ENCODE measurements at places on chromosomes 12 and 14.
A peak's percentile ranks its signal among the peaks of the same experiment; 100 is the strongest.

GRCh38 chr14:65993103-65993502, 493.1 kb upstream of the CCDC196 start:
- DNase-seq: peak; percentile 9

- DNase-seq: no peak
Measured at GRCh38 chr12:110115675-110116074, 8.5 kb upstream of the IFT81 start.

GRCh38 chr12:66774929-66775328, 96.1 kb upstream of the GRIP1 start:
- DNase-seq: no peak

DNA sequence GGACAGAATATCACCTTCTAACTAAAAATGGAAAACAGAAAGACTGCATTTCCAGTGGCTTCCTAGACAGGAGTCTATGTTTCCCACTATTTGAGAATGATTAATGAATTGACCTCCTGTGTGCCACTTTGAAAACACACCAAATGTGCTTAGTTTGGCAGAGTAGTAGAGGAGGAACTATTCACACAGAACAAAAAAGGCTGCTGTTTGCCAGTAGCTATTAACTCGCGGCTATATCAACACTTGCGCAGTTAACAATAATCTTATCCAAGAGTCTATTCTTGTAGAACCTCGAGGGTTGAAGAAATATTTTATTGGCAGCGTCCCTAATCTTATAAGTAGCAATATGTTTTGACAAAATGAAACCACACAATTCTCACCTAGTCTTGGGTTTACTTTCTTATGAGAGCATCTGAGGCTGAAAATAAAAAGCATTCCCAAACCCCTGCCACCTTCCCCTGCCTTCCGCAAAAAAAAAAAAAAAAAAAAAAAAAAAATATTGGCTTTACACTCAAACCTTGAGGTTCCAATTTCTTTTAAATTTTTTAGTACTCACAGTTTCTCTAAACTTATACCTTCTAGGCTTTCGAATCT, 127.3 kb upstream of the FLRT2 start:
- no peak for DNase-seq

- DNase-seq: no peak
Measured at GRCh38 chr12:96421014-96421413, 20.8 kb upstream of the CDK17 start.

DNA sequence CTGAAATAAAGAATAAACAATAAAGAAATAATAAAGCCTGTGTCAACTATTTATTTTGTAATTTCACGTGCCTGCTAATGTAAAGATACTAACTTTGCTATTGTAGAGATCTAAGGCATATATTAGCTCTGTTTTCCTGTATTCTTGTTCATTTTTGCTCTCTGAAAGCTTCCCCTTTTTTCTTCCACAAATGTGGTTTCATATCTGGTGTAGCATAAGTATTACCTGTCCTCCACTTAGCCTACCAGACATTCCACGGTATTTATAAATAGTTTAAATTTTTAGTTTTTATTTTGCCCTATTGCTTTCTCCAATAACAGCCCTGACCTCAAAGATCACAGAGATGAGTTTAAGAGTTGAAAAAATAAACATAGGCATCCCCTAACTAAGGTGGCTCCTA, 92.6 kb upstream of the ATP2B1 start:
- DNase-seq: no peak

DNA sequence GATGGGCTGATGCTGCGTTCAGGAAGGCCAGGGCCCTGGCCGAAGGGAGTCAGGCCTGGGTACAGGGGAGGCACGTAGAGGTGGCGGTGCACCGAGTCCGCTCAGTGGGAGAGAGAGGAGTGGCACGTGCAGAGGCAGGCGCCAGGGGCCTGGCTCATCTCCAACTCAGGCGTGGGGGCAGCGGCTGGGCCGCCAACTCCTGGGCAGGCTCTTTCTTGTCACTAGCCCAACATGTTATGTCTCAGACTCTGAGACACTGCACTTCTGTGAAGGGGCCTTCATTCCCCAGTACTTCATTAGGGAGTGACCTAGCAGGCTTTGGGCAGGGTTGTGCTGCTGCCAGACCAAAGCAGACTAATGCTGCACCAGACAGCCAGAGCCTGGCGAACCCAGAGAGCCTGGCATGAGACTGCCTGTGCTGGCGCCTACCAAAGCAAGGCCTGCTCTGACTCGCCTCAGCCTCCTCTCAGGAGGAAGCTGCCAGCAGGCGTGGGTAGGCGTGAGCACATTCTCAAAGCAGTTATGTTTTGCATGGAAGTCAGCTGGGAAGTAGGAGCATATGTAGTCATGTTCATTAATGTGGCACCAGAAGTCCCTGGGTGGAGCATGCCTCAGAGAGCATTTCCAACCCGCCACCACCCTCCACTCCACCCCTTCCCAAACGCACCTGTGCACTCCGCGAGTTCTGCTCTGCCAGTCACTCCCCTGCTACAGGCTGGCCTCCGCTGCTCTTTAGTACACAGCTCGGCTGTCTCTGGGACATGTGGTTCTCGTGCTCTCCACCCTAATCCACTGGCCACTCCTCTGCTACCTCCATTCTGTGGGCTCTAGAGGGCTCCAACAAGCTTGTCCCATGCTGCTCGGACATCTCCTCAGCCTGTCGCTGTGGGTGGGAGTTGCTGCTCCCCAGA, 9.7 kb downstream of the CKB start:
- no peak for DNase-seq

DNA sequence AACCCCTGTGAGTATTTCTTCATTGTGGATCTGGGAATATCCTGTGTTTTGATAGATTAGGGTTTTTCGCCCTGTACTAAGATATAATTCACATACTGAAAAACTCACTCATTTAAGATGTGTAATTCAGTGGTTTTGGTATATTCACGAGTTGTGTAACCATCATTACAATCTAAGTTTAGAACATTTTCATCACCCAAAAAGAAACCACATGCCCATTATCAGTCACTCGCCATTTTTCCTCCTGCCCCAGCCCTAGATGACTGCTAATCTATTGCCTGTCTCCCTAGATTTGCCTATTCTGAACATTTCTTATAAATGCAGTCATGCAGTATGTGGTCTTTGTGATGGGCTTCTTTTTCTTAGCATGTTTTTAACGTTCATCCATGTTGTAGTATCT, 67.9 kb upstream of the ATF1 start:
- no peak for DNase-seq

GRCh38 chr12:93587611-93588010, 15.1 kb downstream of the SOCS2 start:
- no peak for DNase-seq

GRCh38 chr14:89626233-89626806, 209.3 kb upstream of the FOXN3 start:
- no peak for DNase-seq

- peak; percentile 47 for DNase-seq
Measured at GRCh38 chr14:95480109-95480886, 36.2 kb downstream of the SYNE3 start.

- DNase-seq: no peak
Measured at GRCh38 chr12:94802796-94803195, 152.4 kb upstream of the TMCC3 start.

DNA sequence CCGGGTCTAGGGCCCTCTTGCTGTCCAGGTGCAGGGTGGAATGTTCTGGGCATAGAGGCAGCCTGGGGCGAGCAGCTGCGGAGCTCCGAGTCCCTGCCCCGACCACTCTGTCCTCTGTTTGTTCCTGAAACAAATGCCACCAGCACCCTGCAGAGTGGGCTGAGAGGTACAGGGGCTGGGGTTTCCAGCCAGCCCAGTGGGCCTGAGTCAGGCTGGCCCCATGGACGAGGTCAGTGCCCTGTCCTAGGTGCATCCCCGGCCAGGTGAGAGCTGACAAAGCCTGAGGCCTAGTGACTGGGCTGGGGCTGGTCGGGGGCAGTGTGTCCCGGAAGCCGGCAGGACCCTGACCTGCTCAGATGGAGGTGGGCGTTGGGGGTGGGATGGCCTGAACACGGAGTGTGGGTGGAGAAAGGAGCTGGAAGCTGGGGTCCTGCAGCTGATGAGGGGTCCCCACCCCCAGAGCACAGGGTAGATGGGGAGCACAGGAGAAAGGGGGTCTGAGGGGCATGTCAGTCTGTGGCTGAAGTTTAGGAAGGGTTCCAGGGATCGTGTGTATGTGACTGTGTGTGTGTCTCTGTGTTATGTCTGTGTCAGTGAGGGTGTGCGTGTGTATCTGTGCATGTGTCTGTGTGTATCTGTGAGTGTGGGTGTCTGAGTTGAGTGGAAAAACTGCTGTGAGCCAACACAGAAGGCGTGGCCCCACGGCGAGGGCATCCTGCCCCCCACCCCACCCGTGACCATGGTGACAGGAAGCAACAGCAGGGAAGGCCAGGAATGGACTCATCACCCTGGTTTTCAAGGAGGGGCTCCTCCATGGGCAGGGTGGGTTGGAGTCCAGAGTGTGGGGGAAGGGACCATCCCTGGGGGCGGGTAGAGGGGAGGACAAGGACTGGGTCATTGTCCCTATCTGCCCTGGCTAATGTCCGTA, 2.4 kb upstream of the CRIP1 start:
- peak; percentile 33 for DNase-seq

DNA sequence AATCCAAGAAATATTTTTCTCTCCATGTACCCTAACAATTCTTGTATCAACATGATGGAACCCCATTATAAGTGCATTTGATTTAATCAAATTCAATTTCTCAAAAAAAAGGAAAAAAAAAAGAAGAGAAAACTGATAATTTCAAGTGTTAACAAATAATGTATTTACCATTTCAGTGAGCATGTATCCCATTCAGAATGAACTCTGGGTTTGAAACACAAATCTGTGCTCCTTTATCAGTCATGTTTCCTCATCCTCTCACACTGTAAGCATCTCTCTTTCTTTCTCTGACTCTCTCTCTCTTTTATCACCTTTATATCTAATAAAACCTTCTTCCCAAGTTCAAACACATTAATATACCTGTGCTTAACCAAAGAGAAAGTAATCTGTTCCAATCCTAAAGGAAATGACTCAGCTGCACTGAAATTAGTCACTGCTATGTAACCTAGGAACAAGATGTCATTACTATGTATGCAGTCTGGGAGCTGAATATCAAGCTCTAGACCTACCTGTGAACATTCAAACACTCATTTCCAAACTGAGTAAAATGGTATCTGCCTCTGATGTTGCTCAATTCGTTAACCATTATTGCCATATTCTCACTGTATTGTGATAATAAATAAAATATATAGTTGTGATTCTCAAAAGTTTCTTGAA, 135.0 kb upstream of the LRIG3 start:
- DNase-seq: no peak

DNA sequence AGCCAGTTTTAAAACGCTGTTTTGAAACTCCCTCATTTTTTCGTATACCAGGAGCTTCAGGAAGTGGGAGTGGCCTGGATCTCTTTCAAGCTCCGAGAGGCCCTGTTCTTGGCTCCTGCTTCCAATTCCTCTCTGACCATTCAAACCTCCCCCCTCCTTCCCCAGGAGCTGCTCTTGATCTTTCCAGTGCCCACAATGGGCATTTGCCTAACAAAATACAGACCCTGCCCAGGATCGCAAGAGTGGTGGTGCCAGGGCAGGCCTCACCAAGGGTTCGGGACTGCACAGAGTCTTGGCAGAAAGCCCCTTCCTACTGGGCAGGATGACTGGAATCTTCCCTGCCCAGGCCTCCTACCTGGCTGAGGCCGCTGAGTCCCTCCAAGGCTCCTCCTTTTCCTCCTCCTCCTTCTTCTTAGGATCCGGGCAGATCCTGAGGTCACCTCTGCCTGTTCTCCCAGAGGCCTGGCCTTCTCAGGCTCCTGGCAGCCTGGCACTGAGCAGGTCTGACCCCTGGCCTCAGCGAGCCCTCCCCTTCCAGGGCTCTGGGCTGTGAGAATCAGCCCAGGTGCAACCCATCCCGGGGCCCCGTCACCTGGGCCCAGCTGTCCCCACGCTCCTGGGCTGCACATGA, 46.9 kb upstream of the NOS1 start:
- DNase-seq: no peak

DNA sequence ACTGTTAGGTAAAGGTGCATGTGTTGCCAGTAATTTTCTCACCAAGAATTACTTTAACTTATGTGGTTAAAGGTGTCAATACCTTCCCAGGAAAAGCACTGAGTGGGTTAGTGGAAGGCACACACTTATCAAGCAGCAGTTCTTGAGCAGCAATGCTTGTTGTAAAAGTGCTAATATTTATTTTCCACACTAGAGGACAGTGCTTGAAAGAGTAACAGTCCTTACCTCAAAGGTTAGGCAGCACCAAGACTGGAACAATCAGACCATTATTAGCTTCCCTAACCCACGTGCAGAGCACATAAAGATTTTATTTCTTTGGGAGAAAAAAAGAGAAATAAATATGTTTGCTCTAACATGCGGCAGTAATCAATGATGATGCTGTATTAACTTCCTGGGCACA, 48.8 kb upstream of the KRR1 start:
- no peak for DNase-seq

- no peak for DNase-seq
Measured at GRCh38 chr12:94126067-94126466, 22.3 kb upstream of the PLXNC1 start.

DNA sequence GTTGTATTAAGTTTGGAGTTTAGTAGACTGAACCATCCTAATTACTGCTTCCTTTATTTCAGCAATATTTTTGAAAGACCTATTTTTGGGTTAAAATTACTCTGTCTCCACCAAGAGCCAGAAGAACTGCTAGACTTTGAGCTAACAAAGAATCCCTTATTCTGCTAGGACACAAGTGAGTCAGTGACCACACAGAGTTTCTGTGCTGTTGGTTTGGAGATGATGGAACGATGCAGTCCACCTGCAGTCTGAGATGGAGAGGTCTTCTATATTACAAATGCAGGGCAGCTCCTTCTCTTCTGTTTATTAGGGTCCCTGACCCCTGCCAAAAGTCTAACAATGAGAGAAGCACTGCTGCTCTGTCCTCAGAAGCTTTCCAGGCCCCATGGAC, 6.7 kb upstream of the STXBP6 start:
- DNase-seq: no peak

DNA sequence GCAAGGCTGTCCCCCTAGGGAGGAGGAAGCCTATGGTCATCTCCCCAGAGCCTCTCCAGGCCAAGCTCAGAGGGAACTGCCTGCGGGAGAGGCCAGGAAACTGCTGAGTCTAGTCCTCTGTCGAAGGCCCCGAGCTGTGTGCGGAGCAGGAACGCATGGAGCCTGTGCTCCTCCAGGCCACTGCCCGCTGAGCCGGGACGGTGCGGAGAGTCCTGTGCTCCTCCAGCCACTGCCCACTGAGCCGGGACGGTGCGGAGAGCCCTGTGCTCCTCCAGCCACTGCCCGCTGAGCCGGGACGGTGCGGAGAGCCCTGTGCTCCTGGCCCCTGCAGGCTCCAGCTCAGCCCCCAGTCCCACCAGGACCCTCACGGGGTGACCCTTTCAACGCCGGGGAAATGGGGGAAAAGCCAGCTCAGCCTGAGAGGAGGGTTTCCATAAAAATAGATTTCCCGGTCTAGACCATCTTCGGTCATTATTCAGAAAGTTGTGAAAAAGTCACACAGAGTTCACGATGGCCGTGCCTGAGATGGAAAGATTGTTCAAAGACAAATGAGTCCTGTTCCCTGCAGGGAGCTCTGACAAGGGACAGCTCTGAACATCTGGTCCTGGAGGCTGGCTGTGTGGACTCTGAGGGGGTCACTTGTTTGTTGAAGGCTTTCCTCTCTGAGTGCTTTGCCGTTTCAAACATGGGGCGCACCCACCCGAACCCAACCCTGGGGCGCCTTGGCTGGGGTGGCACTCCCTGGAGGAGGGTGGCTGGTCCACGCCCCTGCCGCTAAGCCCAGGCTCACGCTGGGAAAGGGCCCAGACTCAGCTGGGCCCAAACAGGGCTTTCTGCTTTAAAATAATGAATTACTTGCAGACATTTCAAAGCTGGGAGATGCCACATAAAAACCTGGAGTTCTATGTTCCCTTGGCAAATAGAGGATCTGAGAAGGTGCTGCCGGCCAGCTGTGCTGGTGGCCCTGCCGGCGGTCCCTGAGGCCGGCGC, 85.5 kb downstream of the ADGRD1 start:
- no peak for DNase-seq
